Activated naive CD8-positive, alpha-beta T cell treated with anti-CD3 and anti-CD28 coated beads, Interleukin-2, amount 10 ng/mL, durations not matched to agents 7 days and 5 days (primary cell): ENCODE measurements at places on chromosomes 3 and 15.

GRCh38 chr3:142705198-142705597 lies 18.6 kb upstream of the TRPC1 start:
- H3K4me1 ChIP-seq = peaks cover 10% of the 10 kb centered on the region
- H3K27me3 ChIP-seq = no peaks in the 10 kb centered on the region
- no peak overlapping the region for H3K4me3 ChIP-seq
- no peak for DNase-seq

- H3K27ac ChIP-seq = no peak overlapping the region
- DNase-seq = no peak
- no peak overlapping the region for H3K4me3 ChIP-seq
Measured at GRCh38 chr3:27666708-27667107, 55.4 kb downstream of the EOMES start.

DNA sequence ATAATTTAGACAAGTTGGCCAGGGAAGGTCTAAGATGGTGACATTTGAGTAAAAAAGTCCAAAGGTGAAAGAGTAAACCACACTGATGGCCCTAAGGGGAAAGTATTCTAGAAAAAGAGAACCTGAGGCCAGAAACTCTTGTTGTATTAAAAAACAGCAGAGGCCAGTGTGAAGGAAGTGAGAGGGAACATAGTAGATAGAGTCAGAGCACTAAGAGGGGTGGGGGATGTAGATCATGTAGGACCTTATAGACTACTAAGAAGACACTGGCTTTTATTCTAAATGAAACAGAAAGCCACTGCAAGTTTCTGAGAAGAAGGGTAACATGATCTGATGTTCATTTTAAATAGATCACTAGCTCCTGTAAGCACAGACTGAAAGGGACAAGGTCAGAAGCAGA lies 14.5 kb downstream of the POLQ start:
- H3K36me3 ChIP-seq = peaks cover 46% of the 10 kb centered on the region
- peaks cover 7% of the 10 kb centered on the region for H3K4me1 ChIP-seq
- H3K27me3 ChIP-seq = no peaks in the 10 kb centered on the region
- DNase-seq = no peak
- H3K4me3 ChIP-seq = no peak overlapping the region

- no peak for DNase-seq
- H3K4me3 ChIP-seq = no peak overlapping the region
- no peaks in the 10 kb centered on the region for H3K36me3 ChIP-seq
- H3K27me3 ChIP-seq = no peaks in the 10 kb centered on the region
- no peak overlapping the region for H3K27ac ChIP-seq
- no peaks in the 10 kb centered on the region for H3K4me1 ChIP-seq
Measured at GRCh38 chr3:67278015-67278618, 280.0 kb downstream of the KBTBD8 start.

GRCh38 chr3:89260721-89261120 lies 153.3 kb downstream of the EPHA3 start:
- H3K4me1 ChIP-seq = no peaks in the 10 kb centered on the region
- H3K36me3 ChIP-seq = no peaks in the 10 kb centered on the region
- H3K4me3 ChIP-seq = no peak overlapping the region
- no peak overlapping the region for H3K27ac ChIP-seq

DNA sequence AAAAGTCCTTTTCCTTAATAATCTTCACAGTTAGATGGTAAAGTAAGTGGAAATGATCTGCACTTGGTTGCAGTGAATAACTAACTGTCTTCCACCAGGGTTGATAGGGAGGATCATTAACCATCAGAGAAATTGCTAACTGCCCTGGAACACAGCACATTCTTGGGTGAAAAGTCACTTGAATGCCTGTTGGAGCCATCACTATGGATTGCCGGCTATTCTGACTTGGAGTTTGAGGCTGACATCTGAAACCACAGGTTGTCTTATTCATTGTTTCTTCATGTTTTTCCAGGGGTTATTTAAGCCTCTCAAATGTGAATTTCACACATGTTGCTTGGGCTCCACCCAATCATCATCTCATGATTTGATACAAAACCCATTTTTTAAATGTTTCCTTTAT lies 901.4 kb downstream of the MCTP2 start:
- H3K4me1 ChIP-seq = no peaks in the 10 kb centered on the region
- H3K27me3 ChIP-seq = peaks cover 2% of the 10 kb centered on the region
- no peak for DNase-seq
- no peak overlapping the region for H3K4me3 ChIP-seq

GRCh38 chr3:119628390-119628789 lies 30.7 kb downstream of the PLA1A start:
- H3K27ac ChIP-seq = peak overlapping the region; percentile 41
- no peak overlapping the region for H3K4me3 ChIP-seq
- H3K27me3 ChIP-seq = peaks cover 8% of the 10 kb centered on the region
- peaks cover 22% of the 10 kb centered on the region for H3K4me1 ChIP-seq
- peaks cover 1% of the 10 kb centered on the region for H3K36me3 ChIP-seq
- no peak for DNase-seq

DNA sequence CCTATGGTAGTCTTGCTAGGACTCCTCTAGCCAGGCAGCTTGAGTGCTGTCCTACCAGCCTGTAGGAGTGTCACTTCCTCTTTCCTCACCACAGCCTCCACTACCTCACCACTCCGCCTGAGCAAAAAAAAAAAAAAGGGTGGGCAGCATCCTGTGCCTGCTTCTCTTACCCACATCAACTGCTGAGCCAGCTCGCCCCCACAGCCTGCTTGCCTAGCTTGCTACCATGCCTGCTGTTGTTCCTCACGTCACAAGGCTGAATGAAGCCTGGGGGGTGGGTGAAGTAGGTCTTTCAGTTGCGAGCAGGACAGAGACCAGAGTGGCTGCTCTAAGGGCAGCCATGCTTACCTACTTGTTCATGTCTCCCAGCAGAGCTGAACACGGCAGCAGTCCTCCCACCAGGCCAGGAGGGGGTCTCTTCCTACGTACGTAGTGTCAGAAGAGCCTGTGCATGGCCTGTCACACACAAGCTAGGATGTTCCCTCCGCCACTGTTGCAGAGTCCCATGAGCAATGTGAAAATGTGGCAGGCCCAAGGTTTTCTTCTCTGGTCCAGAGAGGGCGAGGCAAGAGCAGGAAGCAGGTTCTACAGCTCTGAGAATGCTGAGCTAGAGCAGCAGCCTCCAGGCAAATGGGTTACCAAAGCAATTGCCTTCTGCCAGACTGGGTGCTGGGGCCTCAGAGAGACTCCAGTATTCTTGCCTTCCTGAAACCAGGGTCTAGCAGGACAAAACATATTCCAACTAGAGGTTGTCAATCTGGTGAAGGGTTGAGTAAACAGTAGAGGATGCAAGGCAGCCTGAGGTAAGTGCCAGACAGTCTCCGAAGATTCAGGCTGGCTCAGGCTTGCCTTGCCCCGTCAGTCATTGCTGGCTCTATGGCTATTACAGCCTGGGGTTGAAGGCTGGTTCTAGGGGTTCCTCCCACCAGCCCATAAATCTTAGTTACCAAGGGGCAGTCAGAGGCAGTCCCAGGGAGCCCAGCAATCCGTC lies 8.1 kb downstream of the PPM1M start:
- H3K27me3 ChIP-seq = no peaks in the 10 kb centered on the region
- H3K4me3 ChIP-seq = peak overlapping the region; percentile 86
- DNase-seq = peak; percentile 77
- H3K4me1 ChIP-seq = peaks cover 80% of the 10 kb centered on the region
- H3K36me3 ChIP-seq = peaks cover 62% of the 10 kb centered on the region
- peak overlapping the region; percentile 99 for H3K27ac ChIP-seq

DNA sequence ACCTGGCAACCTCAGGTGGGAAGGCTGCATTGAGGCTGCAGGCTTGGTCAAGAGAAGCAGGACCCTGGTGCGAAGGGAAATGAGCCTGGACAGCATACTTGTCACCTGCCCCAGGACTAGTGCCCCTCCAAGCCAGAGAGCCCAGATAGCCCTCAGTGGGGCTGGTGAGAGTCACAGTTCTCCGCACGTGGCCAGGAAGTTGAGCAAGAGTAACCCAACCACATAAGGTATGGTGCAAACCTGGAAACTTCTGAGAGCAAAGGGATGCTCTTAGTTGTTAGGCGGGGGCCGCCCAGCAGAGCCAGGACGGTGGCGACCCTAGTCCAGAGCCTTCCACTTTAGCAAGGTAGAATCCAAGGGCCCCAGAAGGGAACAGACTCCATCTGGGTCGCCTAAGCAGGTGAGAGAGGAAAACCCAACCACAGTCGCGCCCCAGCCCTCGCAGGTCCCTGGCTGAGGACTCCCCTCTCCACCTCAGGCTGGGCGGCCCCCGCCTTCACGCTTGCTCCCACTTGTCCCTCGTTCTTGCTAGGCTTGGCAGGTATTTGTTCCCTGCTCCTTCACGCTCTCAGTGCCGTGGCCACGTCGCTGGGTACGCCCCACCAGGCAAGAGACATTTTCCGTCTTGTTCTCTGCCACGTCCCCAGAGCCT lies 1.1 kb upstream of the VPS18 start:
- H3K27me3 ChIP-seq = peaks cover 6% of the 10 kb centered on the region
- peak overlapping the region; percentile 98 for H3K4me3 ChIP-seq
